ENCODE measurements at places on chromosomes 6 and 20. TPM values are rescaled to one million over a fixed set of nuclear protein-coding genes. Genes with fewer than 3 reads are reported as not detected.

- DNase-seq: no peak
Observed at GRCh38 chr6:13412639-13413465, 74.5 kb downstream of the GFOD1 start.

- peak; percentile 66 for DNase-seq
Observed at GRCh38 chr20:54212226-54212625, 4.3 kb downstream of the PFDN4 start.

DNA sequence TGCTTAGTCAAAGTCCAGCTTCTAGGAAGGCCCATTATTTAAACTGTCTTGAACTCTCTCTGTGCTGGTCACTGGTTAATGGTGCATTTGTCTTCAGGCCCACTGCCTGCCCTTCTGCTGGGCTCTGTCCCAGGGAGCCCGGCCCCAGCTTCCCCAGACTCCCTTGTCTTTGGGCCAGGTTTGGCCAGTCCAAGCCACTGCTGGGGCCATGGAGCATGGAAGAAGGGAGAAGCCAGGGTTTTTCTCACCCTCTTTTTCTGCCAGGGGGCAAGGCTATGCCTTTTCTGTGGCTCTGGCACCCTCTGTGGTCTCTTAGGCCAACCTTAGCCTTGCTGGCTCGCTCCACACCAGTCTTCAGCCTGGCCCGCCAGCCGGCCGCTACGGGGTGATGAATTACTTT, 390.0 kb upstream of the SULF2 start:
- no peak for DNase-seq

- DNase-seq: no peak
Observed at GRCh38 chr20:13296070-13296469, 75.0 kb downstream of the ISM1 start.

NRSN2 gene
- 17.5 TPM for total RNA-seq

- DNase-seq: no peak
Observed at GRCh38 chr20:433300-433975, 25.3 kb downstream of the RBCK1 start.

GRCh38 chr6:24855395-24856245, 56.9 kb upstream of the ARMH2 start:
- DNase-seq: peak; percentile 78

DNA sequence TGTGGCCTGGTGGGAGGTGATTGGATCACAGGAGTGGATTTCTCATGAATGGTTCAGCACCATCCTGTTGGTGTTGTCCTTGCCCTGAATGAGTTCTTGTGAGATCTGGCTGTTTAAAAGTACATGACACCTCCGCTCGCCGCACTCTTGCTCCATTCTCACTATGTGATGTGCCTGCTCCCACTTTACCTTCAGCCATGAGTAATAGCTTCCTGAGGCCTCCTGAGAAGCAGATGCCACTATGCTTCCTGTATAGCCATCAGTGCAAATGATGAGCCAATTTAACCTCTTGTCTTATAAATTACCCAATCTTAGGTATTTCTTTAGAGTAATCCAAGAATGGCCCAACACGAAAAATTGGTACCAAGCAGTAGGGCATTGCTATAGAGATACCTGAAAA, 34.5 kb downstream of the KIF16B start:
- DNase-seq: no peak

ATP6V1G2 gene
- total RNA-seq: 3.1 TPM

GRCh38 chr6:5205035-5205507, 55.7 kb downstream of the LYRM4 start:
- DNase-seq: no peak

GRCh38 chr6:120826253-120826652, 508.0 kb downstream of the TBC1D32 start:
- DNase-seq: no peak

MATN4 gene
- total RNA-seq: not detected

DNA sequence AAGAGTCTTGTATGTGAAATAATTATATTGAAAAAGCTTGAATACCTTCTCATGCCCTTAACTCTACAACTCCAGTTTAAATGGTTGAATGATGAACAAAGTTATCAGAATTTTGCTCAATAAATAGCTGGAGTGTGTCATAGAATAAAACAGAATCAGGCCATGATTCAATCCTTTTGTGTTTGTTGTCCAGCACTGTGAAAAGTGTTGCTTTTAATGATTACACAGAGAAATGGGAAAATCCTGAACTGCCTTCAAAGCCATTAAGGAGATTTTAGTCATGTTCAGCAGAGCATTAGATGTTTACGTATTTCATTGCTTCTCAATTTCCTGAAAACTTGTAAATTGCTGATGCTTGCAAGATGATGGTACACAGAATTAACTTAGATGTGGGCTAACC, 262.9 kb upstream of the BTBD3 start:
- DNase-seq: no peak

- no peak for DNase-seq
Observed at GRCh38 chr6:31730631-31731086, 1.6 kb upstream of the DDAH2 start.

- DNase-seq: no peak
Observed at GRCh38 chr6:31586599-31587281, 663 bp downstream of the LST1 start.

GRCh38 chr6:46368169-46368536, 123.1 kb downstream of the RCAN2 start:
- no peak for DNase-seq

- DNase-seq: no peak
Observed at GRCh38 chr6:161755080-161755479, 481.2 kb upstream of the AGPAT4 start.

DNA sequence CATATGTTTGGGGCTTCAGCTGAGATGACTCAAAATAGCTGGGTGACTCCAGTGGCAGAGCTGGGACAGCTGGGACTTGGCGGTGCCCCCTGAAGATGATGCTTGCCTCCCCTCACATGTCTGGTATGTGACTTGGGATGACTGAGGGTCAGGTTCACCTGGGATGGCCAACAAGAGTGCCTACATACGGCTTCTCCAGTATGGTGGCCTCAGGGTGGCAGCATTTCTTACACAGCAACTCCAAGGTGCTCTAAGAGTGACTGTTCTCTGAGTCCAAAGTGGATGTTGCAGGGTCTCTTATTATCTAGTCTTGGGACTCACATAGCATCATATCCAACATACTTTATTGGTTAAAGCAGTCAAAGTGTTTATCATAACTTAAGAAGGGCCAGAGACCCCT, 87.8 kb upstream of the CENPW start:
- no peak for DNase-seq

GRCh38 chr20:51091406-51092195, 68.7 kb upstream of the KCNG1 start:
- no peak for DNase-seq

SUN5 gene
- not detected for total RNA-seq

- DNase-seq: peak; percentile 32
Observed at GRCh38 chr20:10430000-10430466, 4.0 kb downstream of the MKKS start.

PAX1 gene
- total RNA-seq: not detected

EFCAB8 gene
- total RNA-seq: not detected

DNA sequence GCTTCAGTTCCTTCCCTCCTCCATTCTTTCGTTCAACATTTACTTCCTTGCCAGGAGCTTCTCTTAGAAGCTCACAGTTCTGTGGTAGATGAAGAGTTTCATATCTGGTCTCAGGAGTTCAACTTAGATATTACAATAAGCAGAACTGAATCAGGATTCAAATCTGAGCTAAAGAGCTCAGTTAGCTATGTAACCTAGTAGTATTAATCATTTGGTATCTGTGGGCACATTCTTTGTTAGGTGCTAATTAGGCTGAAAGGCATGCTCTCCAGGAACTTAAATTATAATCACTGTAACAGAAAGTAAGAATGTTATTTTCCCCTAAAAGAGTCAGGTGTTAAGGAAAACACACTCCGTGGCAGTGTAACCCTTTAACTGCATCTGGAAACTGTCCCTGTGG, 8.4 kb downstream of the ZNF76 start:
- no peak for DNase-seq

GRCh38 chr6:148055419-148055818, 287.2 kb upstream of the SASH1 start:
- DNase-seq: no peak

- no peak for DNase-seq
Observed at GRCh38 chr6:90079560-90080490, 185.6 kb downstream of the GJA10 start.

DNA sequence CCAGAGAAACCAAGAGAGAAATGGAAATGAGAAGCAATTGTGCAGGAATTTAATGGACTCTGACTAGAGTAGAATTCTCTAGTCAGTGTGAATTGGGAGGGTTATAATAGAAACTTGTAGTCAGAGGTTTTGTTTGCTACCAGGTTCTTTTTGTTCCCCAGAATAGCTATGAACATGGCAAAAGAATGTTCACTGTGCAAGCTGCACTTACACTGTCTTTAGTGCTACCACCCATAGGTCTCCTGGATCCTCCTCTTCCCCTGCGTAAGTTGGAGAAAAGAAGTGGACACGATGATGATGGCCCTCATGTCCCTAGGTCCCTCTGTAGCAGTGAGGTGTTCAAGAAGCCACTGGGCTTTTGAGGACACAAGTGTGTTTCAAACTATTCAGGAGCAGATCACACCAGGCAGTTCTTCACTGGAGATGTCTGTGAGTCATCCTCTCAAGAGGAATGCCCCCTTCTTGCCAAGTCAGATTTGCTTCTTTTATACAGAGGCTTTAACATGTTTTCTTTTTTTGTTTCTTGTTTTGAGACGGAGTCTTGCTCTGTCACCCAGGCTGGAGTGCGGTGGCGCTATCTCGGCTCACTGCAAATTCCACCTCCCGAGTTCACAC, 47.6 kb upstream of the SMIM8 start:
- peak; percentile 82 for DNase-seq

IPCEF1 gene
- under 0.01 TPM for total RNA-seq

FAXC gene
- total RNA-seq: 1.9 TPM

GRCh38 chr20:4112481-4113421, 97.4 kb upstream of the RNF24 start:
- DNase-seq: peak; percentile 58

GRCh38 chr6:63643862-63644261, 8.3 kb downstream of the PHF3 start:
- DNase-seq: peak; percentile 11

GRCh38 chr20:56943946-56944945, 315.1 kb downstream of the TFAP2C start:
- no peak for DNase-seq

DNA sequence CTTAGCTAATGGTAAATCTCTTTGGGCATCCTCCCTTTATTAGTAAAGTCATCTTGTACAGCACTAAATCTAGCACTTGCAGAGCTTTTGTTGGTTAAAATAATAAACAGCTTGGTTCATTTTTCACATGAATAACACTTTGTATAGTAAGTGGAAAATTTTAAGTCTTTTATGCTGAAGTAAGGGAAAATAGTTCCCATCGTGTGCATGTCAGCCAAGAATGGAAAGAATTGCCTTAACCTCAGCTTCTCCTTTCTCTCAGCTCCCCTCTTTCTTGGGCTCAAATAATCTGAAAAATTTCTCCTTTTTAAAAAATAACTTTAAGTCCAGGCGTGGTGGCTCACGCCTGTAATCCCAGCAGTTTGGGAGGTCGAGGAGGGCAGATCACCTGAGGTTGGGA, 16.6 kb downstream of the SNRPC start:
- no peak for DNase-seq

DNA sequence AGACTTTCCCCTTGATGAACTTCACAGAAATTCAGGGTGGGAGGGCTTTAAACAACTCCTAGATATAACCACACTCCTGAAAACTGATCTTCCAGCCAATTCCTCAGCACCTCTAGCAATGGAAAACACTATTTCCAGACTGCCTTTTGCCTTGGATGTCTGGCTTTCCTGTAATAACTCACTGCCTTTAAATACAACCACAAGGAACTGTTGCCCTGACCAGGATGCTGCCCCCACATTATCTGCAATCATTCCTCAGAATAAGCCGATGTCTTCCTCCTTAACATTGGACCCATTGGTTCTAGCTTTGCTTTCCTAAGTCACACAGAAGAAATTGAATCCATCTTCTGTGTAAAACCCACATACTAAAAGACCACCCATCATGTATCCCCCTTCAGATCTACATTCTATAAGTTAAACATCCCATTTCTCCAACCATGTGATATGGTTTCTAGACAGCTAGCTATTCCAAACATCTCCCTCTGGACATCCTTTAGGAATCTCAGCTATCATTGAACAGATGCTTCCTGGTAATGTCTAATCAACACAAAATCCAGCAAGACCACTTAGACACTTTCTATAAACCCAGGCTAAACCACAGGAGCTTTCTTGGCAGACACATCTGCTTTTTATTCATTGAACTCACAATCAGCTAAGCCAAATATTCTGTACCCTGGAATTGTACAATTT, 95.9 kb upstream of the KCNQ5 start:
- DNase-seq: peak; percentile 69

- DNase-seq: peak; percentile 98
Observed at GRCh38 chr6:166572370-166573261, 13.9 kb downstream of the RAMACL start.

BEND3 gene
- total RNA-seq: 1.8 TPM

DNA sequence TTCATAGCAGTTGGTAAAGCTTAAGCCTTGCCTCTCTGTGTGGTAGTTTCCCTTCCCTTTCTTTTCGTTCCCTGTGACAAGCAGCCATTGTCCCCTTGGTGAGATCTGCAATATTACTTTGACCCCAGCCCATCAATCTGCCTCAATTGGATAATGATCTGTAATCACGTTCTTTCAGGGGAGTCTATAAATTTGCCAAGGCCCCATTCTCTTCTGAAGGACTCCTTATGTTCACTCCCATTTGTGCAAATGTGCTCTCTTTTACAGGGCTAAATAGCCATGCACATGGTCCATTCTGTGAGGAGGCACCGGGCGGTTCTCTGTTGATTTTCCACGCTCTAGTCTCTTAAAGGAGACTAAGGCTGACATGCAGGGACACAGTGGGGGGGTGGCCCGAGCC, 660.4 kb upstream of the SLC35B3 start:
- no peak for DNase-seq

- peak; percentile 57 for DNase-seq
Observed at GRCh38 chr6:158475344-158476302, 84.3 kb upstream of the TMEM181 start.

DNA sequence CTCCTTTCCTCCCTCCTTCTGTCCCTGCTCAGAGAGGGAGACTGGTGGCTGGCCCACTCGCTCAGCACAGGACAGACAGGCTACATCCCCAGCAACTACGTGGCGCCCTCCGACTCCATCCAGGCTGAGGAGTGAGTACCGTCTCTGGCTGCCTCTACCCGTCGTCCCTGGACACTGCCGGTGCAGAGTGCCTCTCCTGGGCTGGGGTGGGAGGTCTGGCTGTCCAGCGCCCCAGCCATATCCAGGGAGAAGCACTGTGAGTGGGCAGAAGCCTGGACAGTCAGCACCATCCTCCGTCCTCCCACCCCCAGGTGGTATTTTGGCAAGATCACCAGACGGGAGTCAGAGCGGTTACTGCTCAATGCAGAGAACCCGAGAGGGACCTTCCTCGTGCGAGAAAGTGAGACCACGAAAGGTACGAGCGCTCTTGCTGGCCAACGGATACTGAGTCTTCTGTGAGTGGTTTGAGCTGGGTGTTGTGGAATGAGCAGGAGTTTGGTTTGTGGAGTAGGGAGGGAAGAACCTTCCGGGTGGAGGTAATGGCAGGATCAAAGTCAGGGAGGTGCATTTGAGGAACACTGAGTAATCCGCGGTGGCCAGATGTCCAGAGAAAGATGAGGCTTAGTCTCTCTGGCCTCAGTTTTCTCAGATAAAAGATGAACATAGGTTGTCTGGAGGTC, 48.1 kb downstream of the SRC start:
- no peak for DNase-seq

SLC22A7 gene
- total RNA-seq: not detected

Measured in IMR-90 (cell line).